RWPE2 (cell line): ENCODE measurements at places on chromosomes 2 and 18.

- DNase-seq, result no peak
These were observed 8.4 kb downstream of the DGKD start for GRCh38 chr2:233362742-233363141.

- no peak for DNase-seq
These were observed 372.2 kb downstream of the DSEL start for GRCh38 chr18:67144329-67144728.

GRCh38 chr18:36518839-36519238 is 221.3 kb downstream of the FHOD3 start:
- no peak for DNase-seq

DNA sequence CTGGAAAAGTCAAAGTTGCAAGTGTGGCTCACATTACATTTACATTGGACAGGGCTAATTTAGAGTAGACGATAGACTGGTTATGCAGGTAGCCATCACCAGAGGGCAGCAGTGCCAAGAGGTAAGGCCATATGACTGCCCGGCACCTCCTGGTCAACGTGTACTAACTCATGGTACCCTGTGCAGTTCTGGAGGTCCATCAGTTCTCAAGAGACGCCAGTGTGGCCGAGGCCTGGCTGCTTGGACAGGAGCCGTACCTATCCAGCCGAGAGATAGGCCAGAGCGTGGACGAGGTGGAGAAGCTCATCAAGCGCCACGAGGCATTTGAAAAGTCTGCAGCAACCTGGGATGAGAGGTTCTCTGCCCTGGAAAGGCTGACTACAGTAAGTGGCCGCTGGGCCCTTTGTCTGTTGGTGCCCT is 65.8 kb upstream of the EML6 start:
- no peak for DNase-seq

GRCh38 chr18:65567372-65567771 is 183.4 kb upstream of the CDH7 start:
- DNase-seq, result no peak

- no peak for DNase-seq
These were observed 252.2 kb downstream of the ASXL3 start for GRCh38 chr18:33830213-33830612.

DNA sequence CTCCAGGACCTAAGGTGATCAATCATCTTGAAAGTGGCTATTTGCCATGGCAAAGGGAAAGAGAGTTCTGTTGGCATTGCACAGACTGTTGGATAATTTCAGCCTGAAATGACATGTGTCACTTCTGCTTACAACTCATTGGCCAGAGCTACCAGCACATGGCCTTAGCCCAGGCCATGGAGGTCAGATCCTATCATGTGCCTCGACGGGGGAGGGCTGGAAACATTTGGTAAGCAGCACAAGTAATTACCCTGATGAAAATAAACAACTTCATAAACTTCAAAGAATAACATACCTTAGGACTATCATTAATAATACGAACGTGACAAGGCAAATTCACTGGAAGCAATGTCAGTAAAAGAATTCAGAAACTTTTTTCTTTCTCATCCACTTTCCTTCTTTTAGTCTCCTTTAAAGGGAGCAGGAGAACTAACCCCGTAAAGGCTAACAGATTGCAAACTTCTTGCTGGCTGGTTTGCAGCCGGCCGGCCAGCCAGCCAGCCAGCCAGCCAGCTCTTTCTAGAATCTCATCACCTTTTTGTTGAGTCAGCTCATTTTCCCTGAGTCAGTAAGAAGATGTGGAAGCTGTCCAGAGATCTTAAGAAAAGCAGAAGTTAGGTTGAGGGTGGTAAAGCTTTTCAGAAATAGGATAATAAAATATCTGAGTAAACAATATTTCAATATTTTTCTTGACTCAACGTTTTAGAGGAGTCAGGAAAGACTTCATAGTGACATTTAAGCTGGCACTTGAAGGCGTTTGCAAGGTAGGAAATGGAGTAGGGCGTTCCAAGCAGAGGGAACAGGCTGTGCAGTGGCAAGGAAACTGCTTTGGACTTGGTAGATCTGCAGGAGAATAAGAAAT is 31.9 kb downstream of the CNRIP1 start:
- DNase-seq, result no peak

DNA sequence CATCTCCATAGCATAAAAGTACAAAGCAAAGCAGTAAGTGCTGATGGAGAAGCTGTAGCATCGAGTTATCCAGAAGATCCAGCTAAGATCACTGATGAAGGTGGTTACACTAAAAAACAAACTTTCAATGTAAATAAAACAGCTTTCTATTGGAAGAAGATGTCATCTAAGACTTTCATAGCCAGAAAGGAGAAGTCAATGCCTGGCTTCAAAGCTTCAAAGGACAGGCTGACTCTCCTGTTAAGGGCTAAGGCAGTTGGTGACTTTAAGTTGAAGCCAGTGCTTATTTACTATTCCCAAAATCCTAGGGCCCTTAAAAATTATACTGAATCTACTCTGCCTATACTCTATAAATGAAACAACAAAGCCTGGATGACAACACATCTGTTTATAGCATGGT is 44.0 kb downstream of the METTL8 start:
- no peak for DNase-seq

DNA sequence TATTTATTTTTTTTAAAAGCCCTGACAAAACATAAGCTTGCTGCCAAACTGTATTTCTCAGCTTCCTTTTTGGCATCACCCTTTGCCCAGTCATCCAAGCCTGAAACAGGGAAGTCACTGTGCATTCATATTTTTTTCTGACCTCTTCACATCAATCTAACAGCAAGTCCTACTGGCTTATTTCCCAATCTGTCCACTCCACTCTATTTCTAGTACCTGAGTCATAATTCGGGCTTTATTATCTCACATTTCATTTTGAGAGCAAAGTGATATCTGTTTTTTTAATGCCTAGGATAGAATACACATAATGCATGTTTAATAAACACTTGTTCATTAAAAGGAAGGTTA is 5.1 kb downstream of the HNMT start:
- no peak for DNase-seq

DNA sequence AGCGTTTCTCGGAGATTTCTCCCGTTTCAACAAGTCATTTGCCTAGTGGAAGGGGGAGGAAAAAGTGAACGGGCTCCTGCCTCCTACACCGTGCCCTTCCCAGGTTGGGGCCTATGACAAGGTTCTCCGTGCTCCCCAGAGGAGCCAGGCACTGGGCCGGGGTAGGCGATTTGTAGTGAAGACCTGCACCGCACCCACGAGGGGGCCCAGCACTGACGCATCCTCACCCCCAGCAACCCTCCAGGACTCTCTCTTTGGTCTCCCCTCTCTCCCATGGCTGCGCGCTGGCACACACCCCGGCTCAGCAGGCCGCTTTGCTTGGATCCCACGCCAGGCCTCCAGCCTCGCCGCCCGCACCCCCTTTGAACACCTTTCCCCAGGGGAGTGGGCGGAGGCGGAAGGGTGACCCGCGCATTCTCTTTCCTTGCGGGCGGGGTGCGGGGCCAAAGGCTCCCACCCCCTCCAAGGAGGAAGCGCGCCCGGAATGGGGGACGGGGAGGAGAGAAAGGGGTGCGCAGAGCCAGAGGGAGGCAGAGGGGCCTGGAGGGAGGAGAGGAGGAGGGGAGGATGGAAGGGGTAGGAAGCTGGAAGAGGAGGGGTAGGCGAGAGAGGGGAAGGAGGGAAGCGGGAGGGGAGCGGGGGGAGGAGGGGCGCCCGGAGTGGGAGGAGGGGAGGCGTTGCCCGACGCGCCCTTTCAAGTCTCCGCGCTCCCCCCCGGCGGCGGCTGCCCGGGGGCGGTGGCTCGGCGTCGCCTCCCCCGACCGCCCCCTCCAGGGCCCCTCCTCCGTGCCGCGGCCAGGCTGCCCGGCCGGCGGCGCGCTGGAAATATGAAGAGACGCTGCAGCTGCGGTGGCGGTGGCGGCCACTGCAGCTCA is at the start of gene APCDD1:
Gene APCDD1 (plus strand): TSS at position 830 of the 875 bp plus-strand sequence. CDS start 347 bp downstream, outside the sequence.
- DNase-seq, result no peak

- DNase-seq, result no peak
These were observed 387.8 kb upstream of the RAB12 start for GRCh38 chr18:8221452-8221851.

GRCh38 chr18:57428221-57429150 is 6.7 kb upstream of the ONECUT2 start:
- no peak for DNase-seq

DNA sequence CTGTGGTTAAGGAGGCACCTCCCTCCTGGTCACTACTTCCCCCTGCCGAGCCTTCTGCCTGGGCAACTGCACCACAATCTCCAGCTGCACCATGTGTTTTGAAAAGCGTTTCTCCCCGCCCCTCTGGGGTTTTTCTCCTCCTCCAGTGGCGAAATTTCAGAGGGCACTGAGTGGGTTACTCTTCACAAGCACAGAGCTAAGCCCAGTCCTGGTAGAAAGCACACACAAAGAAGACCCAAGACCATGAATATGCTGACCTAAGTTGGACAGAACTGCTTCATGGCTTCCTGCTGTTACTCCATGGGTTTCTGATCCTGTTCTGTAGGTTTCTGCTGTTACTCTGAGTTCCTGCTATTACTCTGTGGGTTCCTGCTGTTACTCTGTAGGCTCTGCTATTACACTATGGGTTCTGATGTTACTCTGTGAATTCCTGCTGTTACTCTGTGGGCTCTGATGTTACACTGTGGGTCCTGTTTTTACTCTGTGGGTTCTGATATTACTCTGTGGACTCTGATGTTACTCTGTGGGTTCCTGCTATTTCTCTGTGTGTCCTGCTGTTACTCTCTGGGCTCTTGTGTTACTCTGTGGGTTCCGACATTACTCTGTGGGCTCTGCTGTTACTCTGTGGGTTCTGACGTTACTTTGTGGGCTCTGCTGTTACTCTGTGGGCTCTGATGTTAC is 216.6 kb downstream of the RTP5 start:
- no peak for DNase-seq
